ENCODE measurements at places on chromosomes 13 and 19.

DNA sequence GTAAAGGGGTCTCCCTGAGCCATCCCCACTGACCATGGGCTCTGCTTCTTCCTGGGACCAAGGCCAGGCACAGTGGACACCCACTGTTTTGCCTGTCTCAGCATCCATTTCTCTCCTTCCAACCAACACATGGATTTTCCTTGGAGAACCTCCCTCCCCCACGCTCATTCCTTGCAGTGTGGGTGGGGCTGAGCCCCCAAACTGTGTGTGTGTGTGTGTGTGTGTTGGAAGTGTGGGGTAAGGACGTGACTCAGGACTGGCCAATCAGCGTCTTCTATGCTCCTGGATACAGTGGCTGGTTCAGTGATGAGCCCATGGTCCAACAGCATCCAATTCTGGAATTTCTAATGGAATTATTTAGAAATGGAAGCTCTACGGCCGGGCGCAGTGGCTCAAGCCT is 18.7 kb downstream of the CEBPA start:
- no peak for DNase-seq

DNA sequence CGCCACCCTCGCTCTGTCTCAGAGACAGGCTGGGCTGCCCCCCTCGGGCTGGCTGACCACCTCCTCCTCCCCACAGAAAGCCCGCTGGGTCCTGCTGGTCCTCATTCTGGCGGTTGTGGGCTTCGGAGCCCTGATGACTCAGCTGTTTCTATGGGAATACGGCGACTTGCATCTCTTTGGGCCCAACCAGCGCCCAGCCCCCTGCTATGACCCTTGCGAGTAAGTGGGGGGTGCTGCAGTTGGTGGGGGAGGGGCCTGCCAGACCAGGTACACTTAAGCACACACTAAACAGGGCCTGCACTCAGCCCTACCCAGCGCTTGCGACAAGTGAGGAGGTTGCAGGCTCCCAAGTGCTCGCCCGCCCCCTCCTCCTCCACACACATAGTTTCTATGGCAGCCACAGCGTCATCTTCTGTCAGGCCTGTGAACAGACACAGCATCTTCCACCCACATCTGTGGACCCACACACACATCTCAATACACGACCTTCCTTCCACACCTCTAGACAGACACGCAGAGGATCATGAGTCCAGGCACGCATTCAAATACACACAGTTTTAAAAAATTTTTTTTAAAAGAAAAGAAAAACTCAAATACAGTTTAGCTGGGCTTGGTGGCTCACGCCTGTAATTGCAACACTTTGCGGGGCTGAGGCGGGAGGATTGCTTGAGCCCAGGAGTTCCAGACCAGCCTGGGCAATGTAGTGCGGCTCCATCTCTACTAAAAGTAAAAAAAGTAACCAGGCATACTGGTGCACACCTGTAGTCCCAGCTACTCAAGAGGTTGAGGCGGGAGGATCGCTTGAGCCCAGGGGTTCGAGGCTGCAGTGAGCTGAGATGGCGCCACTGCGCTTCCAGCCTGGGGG is 18.4 kb downstream of the PLD3 start:
- DNase-seq, result peak; percentile 34

DNA sequence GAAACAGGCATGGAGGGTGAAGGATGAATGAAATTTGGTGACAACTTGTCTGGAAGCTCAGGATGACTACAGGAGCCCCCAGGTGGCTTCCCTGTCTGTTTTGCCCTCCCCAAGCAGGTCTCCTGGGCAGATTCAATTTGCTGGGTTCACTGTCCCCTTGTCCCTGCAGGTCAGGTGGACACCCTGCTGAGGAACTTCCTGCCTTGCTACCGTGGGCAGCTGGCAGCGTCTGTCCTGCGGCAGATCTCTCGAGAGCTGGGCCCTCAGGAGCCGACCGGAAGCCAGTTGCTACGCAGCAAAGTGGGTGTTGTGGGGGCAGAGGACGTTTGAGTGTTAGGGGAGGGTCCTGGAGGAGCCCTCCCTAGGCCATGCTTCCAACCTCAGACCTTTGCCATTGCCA is 19.1 kb downstream of the PGLS start:
- peak; percentile 16 for DNase-seq

- DNase-seq, result no peak
These were observed 419.4 kb downstream of the UQCRFS1 start for GRCh38 chr19:28793391-28794168.

DNA sequence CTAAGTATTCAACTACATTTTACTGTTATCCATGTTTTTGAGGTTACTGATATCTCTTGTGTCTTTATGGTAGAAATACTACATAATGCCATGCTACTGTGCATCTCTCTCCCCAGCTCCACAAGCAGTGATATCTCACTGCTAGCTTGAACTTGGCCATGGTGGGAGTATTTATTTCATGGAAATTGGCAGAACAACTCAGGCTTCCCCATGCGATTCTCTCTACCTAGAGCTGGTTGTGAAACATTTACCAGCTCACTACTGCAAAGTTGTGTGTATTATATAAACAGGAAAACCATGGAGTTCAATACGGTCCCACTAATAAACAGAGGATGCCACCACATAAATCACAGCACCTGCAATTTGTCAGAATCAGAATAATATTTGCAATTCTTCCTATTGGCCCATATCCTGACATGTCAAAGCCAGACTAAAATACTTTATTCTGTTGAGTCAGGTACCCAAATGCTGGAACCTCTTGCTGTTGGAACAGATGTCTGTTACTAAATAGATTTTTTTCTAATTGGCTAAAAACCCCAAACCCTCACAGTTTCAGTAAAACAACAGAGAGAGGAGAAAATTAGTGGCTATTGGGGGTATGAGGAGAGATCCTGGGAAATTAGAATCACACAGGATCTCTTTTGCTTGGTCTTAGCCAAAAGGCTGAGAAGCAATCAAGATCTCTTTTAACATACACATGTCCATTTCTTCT is 91.4 kb upstream of the SLC10A2 start:
- no peak for DNase-seq

GRCh38 chr19:56191115-56191514 is 6.5 kb downstream of the ZSCAN5B start:
- no peak for DNase-seq

- no peak for DNase-seq
These were observed 753.3 kb downstream of the OLFM4 start for GRCh38 chr13:53781941-53782340.

GRCh38 chr13:49457221-49457620 is 13.1 kb downstream of the SETDB2 start:
- peak; percentile 40 for DNase-seq

GRCh38 chr13:65508338-65508737 is 1721.8 kb downstream of the PCDH9 start:
- peak; percentile 5 for DNase-seq

GRCh38 chr13:79385694-79386093 is 20.4 kb downstream of the RBM26 start:
- peak; percentile 33 for DNase-seq

DNA sequence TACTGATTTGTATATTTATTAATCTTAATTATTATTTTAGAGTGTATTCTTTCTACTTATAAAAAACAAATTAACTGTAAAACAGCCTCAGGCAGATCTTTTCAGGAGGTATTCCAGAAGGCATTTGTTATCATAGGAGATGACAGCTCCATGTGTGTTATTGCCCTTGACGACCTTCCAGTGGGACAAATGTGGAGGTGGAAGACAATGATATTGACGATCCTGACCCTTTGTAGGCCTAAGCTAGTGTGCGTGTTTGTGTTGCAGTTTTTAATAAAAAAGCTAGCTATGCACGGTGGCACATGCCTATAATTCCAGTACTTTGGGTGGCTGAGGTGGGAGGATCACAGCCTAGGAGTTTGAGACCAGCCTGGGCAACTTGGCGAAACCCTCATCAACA is 46.7 kb downstream of the NDFIP2 start:
- no peak for DNase-seq

GRCh38 chr19:18665771-18666202 is 17.7 kb upstream of the CRTC1 start:
- DNase-seq, result no peak

- DNase-seq, result peak; percentile 61
These were observed 4.3 kb upstream of the DUXA start for GRCh38 chr19:57171551-57172081.

GRCh38 chr19:23882493-23882892 is 32.2 kb upstream of the ZNF726 start:
- no peak for DNase-seq

DNA sequence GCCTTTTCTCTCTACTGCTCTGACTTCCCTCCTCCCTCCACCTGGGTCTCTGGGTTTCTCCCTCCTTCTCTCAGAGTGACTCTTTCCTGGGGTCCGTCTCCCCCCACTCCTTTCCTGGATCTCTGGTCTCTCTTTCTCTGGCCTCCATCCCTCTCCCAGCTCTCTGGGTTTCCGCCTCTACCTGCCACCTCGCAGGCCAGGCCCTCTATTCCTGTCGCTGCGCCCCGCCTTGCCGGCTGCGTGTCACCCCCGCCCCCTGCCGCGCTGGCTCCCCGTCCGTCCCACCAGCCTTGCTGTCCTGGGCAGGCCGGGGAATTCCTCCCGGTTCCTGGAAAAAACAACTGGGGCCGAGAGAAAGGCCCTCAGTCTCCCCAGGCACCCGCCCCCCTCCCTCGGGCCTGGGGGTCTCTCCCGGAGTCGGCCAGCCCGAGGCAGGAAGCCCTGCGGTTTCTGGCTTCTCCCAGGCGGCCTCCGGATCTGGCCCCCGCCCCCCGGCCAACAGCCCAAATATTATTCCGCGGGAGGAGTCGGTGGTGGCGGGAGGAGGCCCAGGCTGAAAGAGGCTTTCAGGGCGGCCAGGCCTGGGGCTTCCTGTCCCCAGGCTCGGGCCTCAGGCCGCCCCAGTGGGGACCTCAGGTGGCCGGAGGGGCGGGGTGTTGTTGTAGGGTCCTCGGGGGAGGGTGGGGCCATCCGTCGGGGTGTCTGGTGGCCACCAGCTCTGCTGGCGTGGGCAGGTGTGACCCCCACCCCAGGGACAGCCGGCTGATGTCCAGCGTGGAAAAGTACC is 9.3 kb downstream of the IRF2BP1 start:
- no peak for DNase-seq

DNA sequence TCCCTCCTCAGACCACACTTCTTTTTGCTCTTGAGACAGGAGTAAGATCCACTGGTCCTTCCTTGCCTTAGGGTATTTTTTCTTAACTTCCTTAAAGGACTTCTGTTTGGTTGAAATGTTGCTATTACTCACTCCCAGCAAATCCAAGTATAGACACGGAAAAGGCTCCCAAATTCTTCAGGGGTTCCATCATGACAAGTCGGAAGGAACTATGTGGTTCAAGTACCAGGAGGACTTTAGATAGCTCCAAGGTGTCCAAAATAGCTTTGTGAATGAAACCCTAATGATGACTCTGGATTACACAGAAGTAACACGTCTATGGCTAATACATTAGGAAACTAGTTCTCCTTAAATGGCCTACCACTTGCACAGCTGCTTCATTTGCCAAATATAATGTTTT is 238.7 kb downstream of the KCTD12 start:
- DNase-seq, result no peak

GRCh38 chr19:49546825-49547565 is 19.2 kb downstream of the RCN3 start:
- DNase-seq, result peak; percentile 93

GRCh38 chr19:4676955-4677731 is 7.0 kb upstream of the MYDGF start:
- DNase-seq, result peak; percentile 76

DNA sequence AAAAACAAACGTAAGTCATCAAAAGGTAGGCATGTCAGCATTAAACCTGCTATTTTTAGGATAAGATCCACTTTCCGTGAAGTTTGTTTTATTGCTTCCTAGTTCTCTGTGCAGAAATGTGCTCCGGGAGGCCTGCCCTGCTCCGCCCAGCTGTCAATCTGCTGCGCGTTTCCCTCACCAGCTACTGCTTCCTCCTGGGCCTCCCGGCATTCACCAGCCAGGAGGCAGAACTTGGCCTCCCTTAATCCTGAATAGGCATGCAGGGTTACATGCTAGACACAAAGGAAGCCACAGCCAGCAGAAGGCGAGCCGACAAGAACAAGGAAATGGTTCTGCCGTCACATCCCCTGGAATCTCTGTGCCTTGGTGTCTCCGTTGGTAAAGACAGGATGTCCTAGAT is 386.2 kb downstream of the IRS2 start:
- no peak for DNase-seq

DNA sequence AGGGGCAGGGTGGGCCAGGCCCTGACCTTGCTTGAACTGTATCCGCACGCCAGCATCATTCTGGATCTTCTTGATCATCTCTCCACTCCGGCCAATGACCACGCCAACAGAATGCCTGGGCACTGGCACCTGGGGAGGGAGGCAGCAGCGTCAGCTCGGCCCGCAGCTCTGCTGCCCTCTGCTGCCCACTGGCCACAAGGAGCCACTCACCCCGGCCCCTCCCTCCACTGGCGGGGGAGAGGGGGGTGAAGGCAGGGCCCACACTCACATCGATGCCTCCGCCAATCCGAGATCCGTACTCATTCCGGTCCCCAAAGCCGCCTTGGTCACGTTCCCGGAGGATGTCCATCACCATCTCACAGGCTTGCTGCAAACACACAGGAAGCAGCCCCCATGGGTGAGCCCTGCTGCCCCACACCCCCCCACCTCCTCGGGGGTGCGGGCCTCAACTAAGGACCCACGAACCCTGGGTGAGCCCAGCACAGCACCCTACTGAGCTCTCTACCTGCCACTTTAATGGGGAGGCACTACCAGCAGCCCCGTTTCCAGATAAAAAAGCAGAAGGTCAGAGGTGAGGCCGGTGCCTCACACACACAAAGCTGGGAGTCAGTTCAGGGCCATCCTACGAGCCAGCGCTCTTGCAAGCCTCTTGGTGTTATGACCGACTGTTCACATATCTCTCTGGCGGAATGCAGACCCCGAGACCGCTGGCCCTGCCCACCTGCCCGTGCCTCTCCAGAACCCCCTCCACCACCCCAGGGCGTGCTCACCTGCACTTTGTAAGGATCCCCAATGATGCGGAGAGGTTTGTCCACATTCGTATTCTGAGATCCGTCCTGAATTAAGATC is 6.7 kb downstream of the KHSRP start:
- DNase-seq, result peak; percentile 19

- DNase-seq, result no peak
These were observed 243.7 kb downstream of the DNAJC15 start for GRCh38 chr13:43266936-43267615.

DNA sequence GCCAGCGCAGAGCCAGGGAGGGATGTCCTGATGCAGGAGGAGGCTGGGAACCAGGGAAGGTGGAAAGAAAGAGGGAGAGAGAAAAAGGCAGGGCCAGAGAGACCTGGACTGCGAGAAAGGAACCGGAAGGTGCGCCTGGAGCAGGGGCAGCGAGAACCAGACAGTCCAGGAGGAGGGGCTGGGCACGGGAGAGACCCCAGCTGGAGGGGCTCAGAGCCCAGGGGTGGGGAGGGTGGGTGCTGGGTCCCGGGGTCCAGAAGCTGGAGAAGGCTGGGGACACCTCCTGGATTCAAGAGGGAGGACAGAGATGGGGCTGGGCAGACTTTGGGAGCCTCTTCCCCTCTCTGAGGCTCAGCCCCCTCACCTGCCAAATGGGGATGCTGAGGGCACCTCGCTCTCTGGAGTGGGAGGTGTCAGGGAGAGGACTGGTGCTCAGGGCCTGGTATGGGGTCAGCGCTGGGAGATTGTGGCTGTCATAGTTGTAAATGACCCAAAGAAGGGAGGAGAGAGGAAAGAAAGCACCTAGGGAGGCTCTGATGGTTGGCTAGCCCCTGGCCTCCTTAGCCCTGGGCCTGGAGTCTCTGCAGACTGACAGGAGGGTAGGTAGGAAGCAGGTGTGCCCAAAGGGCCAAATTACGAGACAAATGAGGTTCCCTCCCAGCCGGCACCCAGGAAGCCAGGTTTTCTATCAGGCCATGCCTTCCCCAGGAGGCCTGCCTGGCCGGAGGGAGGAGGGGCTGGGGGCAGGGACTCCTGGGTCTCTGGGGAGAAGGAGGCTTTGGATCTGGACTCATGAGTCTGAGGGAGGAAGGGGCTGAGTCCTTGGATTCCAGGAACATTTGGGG is 1.3 kb upstream of the SPACA6 start:
- no peak for DNase-seq

- no peak for DNase-seq
These were observed 49.5 kb upstream of the GPR12 start for GRCh38 chr13:26810095-26810494.

Data from choroid plexus epithelial cell (primary cell).